Lung microvascular endothelial cell (primary cell): ENCODE measurements at places on chromosomes 5 and 9. TPM values are rescaled to one million over a fixed set of nuclear protein-coding genes. Genes with fewer than 3 reads are reported as not detected.

The CYLC2 gene
- not detected in 2 replicates for total RNA-seq

The TTC16 gene
- not detected in 2 replicates for total RNA-seq

The EPB41L4B gene
- total RNA-seq, result 0.20 and 0.44 TPM in 2 replicates

The RNF208 gene
- total RNA-seq, result 0.22 TPM in 1 of 2 replicates, not detected in the other

The TICAM2 gene
- total RNA-seq, result 0.20 and 0.22 TPM in 2 replicates

The PCDHA2 gene
- total RNA-seq, result under 0.01 TPM in 2 replicates

The SELENOP gene
- 51.4 and 175 TPM in 2 replicates for total RNA-seq
